ENCODE measurements at places on chromosomes 1 and 21.

- no peaks in the 10 kb centered on the region for H3K27me3 ChIP-seq
- H3K36me3 ChIP-seq = no peaks in the 10 kb centered on the region
- peak; percentile 23 for DNase-seq
- peak overlapping the region; percentile 69 for H3K27ac ChIP-seq
- H3K4me1 ChIP-seq = peaks cover 1% of the 10 kb centered on the region
Measured at GRCh38 chr1:160148121-160148520, 3.3 kb upstream of the ATP1A4 start.

GRCh38 chr21:38955495-38955894 is 149.8 kb downstream of the ETS2 start:
- no peaks in the 10 kb centered on the region for H3K36me3 ChIP-seq
- no peak for DNase-seq
- H3K4me3 ChIP-seq = no peak overlapping the region
- H3K27ac ChIP-seq = no peak overlapping the region
- no peaks in the 10 kb centered on the region for H3K27me3 ChIP-seq

DNA sequence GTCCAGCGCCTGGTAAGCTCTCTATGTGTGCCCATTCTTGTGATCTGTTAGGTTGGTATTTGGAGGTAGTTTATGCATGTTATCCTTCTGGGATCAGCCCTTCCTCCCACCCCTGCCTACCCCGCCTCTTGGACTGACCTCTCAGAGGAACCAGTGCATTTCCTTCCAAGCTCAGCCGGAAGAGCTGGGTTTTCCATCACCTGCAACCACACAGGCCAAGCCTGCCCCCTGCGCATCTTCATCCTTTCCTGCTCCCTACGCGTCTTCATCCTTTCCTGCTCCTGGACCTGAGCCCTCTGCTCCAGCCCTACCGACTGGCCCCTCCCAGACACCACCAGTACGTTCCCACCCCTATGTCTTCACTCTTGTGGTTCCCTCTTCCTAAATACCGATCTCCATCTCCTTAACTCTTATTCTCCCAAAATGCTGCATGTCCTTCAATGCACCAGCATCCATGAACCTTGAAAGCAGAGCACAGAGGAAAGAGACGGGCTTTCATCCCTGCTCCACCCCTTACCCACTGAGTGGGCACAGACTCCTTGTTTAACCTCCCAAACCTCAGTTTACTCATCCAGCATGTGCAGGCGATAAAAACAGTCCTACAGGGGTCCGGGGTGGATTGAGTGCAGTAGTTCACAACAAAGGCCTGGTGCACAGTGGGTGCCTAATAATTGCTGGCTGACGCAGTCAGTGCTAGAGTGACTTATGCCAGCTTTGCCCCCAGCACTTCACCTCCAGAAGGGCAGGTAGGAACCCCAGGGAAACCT is 526.3 kb downstream of the MATN1 start:
- H3K27me3 ChIP-seq = no peaks in the 10 kb centered on the region
- H3K4me1 ChIP-seq = no peaks in the 10 kb centered on the region
- no peak for DNase-seq
- no peak overlapping the region for H3K4me3 ChIP-seq
- H3K27ac ChIP-seq = no peak overlapping the region

GRCh38 chr1:38029685-38030511 is 16.7 kb downstream of the POU3F1 start:
- DNase-seq = no peak
- no peak overlapping the region for H3K27ac ChIP-seq
- H3K4me3 ChIP-seq = no peak overlapping the region
- no peaks in the 10 kb centered on the region for H3K4me1 ChIP-seq

DNA sequence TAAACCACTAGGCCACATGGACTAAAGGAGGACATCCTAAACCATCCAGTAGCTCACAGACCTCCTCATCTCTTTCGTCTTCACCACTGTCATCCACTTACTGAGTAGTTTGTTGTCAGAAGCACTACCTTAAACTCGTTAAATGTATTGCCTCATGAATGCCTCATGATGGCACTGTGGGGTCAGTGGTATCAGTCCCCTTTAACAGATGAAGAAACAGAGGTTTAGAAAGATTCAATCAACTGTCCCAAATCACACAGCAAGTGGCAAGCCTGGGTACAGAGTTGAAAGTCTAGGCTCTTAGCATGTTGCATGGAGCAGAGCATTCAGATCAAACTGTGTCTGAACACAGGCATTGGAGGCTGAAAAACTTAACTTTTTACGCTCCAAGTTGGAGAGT is 183.6 kb upstream of the KIAA0040 start:
- H3K4me1 ChIP-seq = no peaks in the 10 kb centered on the region
- H3K4me3 ChIP-seq = no peak overlapping the region
- H3K27me3 ChIP-seq = no peaks in the 10 kb centered on the region
- DNase-seq = no peak

DNA sequence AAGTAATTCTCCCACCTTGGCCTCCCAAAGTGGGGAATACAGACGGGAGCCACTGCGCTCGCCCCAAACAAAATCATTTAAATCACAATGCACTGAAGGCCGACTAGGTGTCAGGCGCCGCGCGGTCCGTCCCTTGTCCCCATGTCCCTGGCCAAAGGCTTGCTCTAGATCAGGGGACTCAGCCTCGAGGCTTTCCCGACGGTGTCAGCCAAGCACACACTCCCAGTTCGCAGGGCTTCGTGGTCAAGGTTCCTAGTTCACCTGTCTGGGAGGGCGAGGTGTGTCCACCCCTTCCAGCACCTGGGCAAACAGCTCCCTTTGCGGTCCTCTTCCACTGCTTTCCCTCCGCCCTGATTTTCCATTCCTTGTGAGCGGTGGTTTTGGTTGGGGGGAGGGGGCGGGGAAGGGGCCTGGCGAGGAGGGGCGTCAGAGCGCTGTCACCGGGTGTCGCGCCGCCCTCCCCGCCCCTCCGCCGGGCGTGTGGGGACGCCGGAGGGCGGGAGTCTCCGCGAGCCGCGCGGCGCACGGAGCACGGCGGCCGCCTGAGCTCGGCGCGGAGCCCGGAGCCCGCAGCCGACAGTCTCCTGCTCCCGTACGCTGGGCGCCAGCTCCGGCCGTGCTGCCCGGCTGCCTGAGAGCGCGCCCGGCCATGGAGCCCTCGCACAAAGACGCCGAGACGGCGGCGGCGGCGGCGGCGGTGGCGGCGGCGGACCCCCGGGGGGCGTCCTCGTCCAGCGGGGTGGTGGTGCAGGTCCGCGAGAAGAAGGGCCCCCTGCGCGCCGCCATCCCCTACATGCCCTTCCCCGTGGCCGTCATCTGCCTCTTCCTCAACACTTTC is at the start of gene STUM:
Gene STUM (plus strand): TSS at position 509 of the 838 bp plus-strand sequence. CDS start 141 bp downstream, at position 650.
- peak within 1 kb of the TSS; percentile 45 for H3K4me3 ChIP-seq
- H3K4me1 ChIP-seq = no peaks in the 10 kb centered on the region
- H3K36me3 ChIP-seq = no peaks in the 10 kb centered on the region
- no peak within 1 kb of the TSS for H3K27ac ChIP-seq
- no peaks in the 10 kb centered on the region for H3K27me3 ChIP-seq
- DNase-seq = no peak

DNA sequence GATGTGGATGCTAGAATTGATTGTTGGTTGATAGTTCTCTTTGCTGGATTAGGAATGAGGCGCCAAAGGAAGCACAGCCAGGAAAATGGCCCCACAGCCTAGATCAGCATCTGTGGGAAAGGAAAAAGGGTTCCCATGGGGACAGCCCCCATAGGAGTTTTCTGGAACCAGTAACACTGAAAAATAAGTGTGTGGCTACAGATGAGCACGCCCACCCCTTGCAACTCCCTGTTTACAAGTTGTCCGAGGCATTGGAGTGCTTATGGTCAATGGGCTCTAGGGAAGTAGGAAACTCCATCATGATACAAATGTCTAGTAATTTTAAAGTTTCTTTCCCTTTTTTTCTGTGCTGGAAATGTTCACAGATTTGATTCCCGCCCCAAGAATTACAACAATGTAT is 23.8 kb upstream of the UBE2U start:
- peaks cover 6% of the 10 kb centered on the region for H3K36me3 ChIP-seq
- H3K27ac ChIP-seq = no peak overlapping the region
- H3K27me3 ChIP-seq = no peaks in the 10 kb centered on the region
- H3K4me3 ChIP-seq = no peak overlapping the region
- DNase-seq = no peak

- no peak overlapping the region for H3K4me3 ChIP-seq
- H3K4me1 ChIP-seq = no peaks in the 10 kb centered on the region
- DNase-seq = no peak
- H3K27ac ChIP-seq = no peak overlapping the region
- no peaks in the 10 kb centered on the region for H3K36me3 ChIP-seq
- H3K27me3 ChIP-seq = no peaks in the 10 kb centered on the region
Measured at GRCh38 chr1:21534146-21534545, 24.9 kb downstream of the ALPL start.

GRCh38 chr1:103056423-103056822 is 51.9 kb downstream of the COL11A1 start:
- no peak overlapping the region for H3K4me3 ChIP-seq
- no peak overlapping the region for H3K27ac ChIP-seq
- no peaks in the 10 kb centered on the region for H3K36me3 ChIP-seq
- no peaks in the 10 kb centered on the region for H3K27me3 ChIP-seq
- DNase-seq = no peak

DNA sequence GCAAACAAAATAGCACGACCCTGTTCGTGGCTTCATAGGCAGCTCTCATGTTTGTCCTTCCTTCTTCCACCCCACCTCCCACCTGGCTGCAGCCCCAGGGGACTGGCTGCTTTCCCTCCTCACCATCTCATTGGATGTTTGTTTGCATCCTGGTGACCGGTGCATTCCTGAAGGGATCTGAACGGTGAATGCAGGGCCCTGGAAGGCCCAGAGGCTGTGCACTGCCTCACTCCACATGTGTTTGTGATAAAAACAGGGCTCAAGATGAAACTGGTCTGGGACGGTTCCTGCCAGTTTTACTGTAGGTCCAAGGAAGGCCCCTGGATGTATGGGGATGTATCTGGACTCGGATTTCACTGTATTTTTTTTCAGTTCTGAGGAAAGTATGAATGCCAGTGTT is 42.8 kb downstream of the CNN3 start:
- H3K4me1 ChIP-seq = no peaks in the 10 kb centered on the region
- no peak for DNase-seq
- no peak overlapping the region for H3K4me3 ChIP-seq
- H3K27ac ChIP-seq = peak overlapping the region; percentile 69
- H3K36me3 ChIP-seq = no peaks in the 10 kb centered on the region
- H3K27me3 ChIP-seq = no peaks in the 10 kb centered on the region

DNA sequence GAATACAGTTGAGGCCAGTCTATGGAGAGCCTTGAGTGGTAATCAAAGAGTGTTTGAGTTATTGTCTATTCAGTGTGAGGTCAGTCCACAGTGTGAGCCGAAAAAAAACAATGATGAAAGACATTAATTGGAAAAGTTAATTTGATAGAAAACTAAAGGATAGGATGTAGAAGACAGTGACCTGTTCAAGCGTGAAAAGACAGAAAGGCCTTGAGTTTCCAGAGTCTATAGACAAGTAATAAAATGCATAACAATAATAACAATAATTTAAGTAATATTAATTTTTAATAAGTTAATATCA is 90.4 kb downstream of the SLC30A10 start:
- no peak overlapping the region for H3K27ac ChIP-seq
- H3K27me3 ChIP-seq = no peaks in the 10 kb centered on the region
- no peaks in the 10 kb centered on the region for H3K4me1 ChIP-seq
- H3K36me3 ChIP-seq = no peaks in the 10 kb centered on the region

DNA sequence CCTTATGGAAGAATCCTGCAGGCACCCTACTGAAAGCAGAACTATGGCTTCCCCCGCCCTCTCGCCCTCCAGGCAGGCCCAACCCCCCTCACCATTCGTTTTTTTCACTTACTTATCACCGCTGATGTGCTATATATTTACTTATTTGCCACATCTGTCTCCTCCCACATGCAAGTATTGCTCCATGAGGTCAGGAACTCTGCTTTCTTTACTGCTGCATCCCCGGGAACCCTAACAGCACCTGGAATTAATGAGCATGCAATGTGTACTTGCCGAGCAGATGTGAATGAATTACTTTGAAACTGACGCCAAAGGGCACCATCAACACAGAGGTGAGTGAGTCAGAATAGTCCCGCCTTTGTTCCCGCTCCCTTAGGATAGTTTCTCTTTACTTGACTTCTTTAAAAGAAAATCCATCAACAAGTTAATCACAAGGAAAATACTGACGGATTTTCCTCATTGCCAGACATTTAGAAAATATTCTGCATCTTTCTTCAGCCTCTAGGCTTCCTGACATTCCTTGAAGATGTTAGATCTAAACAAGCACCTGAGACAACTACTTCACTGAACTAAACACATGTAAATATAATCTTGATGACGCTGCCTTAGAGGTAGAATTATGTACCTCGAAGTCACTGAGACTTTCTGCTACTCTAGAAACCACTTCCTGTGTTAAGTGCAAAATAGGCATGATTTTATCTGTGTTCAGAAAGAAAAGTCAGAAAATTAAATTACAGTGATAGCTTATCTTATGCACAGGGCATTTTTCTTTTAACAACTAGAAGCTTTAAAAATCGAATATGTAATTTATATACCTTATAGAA is 17.5 kb upstream of the RAB4A start:
- no peak for DNase-seq
- no peaks in the 10 kb centered on the region for H3K27me3 ChIP-seq
- no peaks in the 10 kb centered on the region for H3K36me3 ChIP-seq
- no peak overlapping the region for H3K4me3 ChIP-seq
- no peaks in the 10 kb centered on the region for H3K4me1 ChIP-seq
- H3K27ac ChIP-seq = no peak overlapping the region

DNA sequence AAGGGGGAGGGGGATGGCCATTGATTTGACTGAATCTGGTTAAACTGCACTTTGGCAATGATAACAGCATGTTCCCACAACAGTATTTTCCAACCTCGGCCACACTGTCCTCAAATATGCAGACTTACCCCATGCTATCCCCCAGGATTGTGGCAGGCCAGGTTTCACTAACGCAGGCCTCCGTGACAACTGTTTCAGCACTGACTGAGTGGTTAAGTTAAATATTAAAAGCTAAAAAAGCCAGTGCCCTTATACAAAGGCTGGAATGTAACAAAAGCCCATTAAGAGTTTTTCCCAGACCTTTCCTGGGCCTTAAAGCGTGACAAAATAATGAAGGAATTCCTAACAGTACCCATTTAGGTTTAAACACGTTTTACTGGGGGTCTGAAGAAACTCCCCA is 202.9 kb downstream of the USP25 start:
- no peak overlapping the region for H3K27ac ChIP-seq
- no peaks in the 10 kb centered on the region for H3K27me3 ChIP-seq
- H3K4me1 ChIP-seq = no peaks in the 10 kb centered on the region
- no peaks in the 10 kb centered on the region for H3K36me3 ChIP-seq
- no peak for DNase-seq
- no peak overlapping the region for H3K4me3 ChIP-seq

- no peaks in the 10 kb centered on the region for H3K36me3 ChIP-seq
- DNase-seq = no peak
Measured at GRCh38 chr1:245614476-245614875, 459.7 kb downstream of the KIF26B start.

- H3K4me3 ChIP-seq = peak overlapping the region; percentile 74
- H3K4me1 ChIP-seq = no peaks in the 10 kb centered on the region
- H3K27me3 ChIP-seq = no peaks in the 10 kb centered on the region
- no peak for DNase-seq
- H3K36me3 ChIP-seq = no peaks in the 10 kb centered on the region
Measured at GRCh38 chr1:171486048-171486519, 754 bp downstream of the PRRC2C start.

Measured in aorta (tissue), 5 donors.